ENCODE measurements at places on chromosomes 12 and 14.

DNA sequence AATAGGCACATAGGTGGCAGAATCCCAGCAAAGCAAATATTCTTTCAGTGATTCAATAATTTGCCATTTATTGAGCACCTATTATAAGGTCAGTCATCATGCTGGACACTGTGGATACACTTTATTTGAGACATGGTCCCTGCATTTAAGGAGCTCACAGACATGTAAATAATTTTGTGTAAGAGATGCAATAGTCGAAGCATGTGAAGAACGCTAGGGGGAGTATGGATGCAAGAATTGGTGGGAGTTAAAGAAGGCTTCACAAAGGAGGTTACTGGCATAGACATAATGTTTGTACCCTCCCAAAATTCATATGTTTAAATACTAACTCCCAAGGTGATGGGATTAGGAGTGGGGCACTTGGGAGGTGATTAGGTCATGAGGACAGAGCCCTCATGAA lies 260.6 kb upstream of the GARIN6 start:
- no peak for DNase-seq

GRCh38 chr12:32568228-32568627 lies 110.9 kb upstream of the DNM1L start:
- peak; percentile 82 for DNase-seq

GRCh38 chr14:38238332-38238731 lies 17.6 kb downstream of the CLEC14A start:
- no peak for DNase-seq

DNA sequence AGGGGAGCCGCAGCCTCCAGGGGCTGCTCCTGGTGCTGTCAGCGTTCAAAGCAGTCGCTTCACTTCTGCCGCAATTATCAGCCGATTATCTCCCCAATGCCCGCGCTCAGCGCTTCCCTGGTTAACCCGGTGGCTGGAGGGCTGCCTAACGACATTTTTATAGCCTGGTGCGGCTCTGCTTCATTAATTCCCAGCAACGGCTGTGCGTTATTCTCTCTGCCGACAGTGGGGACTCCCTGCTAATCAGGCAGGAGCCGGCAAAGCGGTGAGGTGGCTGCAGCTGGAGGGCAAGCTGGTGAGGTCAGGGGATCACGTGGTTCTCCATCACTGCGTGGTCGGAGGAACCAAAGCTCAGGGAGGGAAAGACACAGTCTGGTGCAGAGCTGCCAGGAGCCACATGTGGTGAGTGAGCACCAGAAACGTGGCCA lies 62.9 kb downstream of the GLRX5 start:
- no peak for DNase-seq

GRCh38 chr14:93954900-93955849 lies 21.2 kb downstream of the ASB2 start:
- DNase-seq, result no peak

DNA sequence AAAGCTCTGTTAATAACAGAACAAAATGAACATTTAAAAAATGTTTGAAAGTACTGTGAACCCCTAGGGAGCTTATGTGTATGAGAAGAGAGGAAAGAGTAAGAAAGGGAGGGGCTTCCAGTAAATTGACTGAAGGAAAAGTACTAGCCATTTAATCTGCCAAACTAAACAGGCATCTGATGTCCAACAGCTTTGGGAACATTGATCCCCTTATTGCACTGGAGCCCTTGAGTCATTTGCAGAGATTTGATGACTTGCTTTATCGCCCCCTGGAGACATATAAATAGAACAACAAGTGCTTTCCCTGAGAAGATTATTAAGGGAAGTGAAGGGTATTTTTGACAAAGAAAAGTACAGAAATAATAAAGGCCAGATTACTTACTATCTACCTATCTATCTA lies 319.3 kb upstream of the NOVA1 start:
- DNase-seq, result peak; percentile 0

DNA sequence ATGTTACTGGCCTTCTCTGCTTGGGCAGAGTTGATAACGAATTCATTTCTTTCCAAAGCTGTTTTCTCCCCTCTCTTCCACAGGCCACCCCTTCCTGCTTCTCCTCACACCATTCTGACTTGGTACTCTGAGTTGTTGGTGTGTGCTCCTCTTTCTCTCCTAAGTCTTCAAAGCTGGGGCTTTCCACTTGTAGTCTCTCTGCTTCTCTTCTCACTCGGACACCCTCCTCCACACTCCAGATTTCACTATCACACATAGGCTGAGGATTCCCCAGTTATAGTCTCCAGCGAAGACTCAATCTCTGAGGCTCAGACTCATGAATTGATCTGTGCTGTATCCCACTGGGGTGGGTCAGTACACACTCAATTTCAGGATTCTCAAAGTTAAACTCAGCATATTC lies 201.0 kb downstream of the SSPN start:
- no peak for DNase-seq

- DNase-seq, result no peak
Measured at GRCh38 chr12:58051378-58051777, 110.0 kb downstream of the ATP23 start.

- no peak for DNase-seq
Measured at GRCh38 chr14:56194042-56194441, 75.8 kb downstream of the PELI2 start.

- DNase-seq, result no peak
Measured at GRCh38 chr12:5956987-5957386, 11.9 kb upstream of the ANO2 start.

DNA sequence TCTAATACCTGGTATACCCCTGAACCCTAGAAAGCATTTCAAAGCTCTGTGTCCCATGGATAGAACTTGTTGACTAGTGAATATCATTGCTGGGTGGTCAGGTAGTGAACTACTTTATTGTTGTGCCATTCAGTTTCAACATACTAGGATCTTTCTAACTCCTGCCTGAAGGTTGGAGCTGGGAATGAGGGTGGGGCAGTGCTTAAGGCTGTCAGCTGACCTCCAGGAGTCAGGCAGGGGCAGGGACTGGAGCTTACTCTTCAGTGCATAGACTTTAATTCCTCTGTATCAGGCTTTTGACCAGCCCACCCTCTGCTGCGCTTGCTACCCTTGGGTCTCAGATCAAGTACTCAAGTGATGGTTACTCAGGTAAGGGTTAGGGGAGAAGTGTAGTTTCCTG lies 102.6 kb upstream of the RFX4 start:
- no peak for DNase-seq

GRCh38 chr14:75372260-75372659 lies 55.6 kb upstream of the JDP2 start:
- DNase-seq, result no peak

- DNase-seq, result no peak
Measured at GRCh38 chr12:122421187-122421820, 1.2 kb downstream of the CLIP1 start.

DNA sequence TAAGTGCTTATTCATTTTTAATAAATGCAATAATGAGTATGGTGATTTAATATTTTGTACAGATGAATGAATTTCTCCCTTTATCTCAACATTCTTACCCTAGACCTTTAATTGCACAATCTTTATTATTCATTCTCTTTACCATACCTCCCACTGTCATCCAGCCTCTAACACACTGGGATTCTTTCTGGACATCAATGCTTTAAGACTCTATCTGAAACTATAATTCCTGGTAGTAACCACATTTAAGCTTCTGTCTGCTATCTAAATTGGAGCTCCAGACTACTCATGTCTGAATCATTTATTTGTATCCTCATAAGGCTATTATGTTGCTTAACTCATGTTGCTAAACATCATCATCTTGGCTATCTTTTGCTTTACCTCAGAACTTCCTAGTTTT lies 270.2 kb downstream of the ALG10B start:
- DNase-seq, result no peak

DNA sequence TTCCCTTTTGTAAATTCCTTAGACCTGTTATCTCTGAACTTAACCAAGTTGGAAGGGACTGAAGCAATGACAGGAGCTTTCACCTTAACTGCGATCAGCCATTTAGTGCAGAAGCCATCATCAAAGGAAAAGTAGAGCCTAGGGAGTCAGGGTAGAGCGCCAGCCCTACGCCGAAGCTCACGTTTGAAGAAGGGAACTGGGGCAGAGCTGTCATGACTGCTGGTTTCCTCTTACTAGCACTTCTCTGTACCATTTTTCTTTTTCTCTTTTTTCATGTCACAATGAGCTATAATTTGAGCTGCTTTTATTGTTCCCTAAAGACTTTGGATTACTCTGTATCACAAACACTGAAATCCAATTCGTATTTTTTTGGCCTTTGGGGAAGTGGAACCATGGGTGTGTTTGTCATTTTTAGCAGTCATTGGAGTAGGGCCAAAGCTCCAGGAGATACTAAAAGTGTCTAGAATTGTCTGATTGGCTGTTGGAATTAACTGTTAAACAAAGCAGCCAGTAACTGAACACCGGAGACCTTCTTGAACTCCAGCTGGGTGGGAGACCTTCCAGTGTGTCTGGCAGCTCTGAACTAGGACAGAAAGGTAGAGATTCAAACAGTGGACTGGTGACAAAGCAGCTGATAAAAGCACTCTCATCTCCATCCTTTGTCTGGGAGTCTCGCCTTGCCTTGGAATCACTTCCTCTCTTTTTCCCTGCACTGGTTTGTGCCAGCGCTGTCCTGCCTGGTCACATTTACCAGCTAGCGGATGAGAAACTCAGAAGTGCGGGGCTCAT lies 9.1 kb downstream of the MTRFR start:
- no peak for DNase-seq

DNA sequence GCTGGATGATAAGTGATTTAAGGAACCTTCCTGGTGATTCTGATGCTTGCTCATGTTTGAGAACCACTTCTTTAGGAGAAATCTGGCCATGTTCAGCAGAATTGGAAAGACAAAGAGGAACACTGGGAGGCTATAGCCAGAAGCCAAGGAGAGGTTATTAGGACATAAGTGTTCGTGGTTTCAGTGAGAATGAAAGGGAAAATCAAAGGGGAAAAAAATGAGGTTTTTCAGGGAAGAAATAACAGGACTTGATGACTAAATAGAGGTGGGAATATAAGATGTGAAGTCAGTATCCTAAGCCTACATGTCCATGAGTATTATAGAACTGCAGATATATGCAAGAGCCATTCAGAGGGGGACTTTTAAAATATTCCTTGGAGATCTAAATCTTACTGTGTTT lies 95.6 kb downstream of the DAAM1 start:
- no peak for DNase-seq

- no peak for DNase-seq
Measured at GRCh38 chr14:87628129-87628528, 364.9 kb downstream of the GALC start.

- DNase-seq, result no peak
Measured at GRCh38 chr12:6362403-6362802, 13.0 kb downstream of the SCNN1A start.

GRCh38 chr14:103260629-103261124 lies 73.4 kb upstream of the EIF5 start:
- DNase-seq, result peak; percentile 27

GRCh38 chr12:40820794-40821484 lies 128.7 kb downstream of the CNTN1 start:
- DNase-seq, result no peak

DNA sequence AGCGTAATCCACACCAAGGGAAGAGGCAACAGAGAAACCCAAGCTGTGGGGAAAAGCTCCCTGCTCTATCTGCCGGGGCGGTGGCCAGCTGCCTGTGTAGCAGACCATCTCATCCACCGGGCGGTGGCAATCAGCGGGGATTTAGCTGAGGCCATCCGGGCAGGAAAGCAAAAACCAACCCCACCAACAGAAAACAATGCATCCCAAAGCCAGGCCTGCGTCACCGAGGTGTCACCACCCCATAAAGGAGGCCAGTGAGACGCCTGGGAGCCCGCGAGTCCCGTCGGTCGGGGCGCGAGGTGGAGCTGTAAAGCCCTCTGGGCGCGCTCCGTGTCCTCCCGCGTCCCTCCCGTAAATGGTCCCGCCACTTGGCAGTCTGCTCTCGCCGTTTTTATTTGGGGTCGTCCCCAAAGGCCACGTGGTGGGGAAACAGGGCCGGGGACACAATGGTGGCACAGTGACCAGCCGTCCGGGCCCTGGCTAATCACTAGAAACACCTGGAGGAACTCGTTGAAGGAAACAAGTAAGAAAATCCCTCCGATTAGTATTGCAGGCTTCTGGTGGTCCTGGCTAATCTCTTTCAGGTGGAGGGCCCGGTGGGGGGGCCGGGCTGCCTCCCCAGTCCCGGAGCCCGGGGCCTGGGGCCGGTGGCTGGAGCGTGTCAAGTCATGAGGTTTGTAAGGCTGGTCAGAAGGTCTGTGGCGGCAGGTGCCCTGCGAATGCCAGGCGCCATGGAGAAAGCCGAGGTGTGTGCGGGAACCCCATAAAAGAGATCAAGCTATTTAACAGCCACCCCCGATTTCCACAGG lies 94.7 kb upstream of the GSC start:
- no peak for DNase-seq

GRCh38 chr12:8823565-8824300 lies 1.3 kb downstream of the A2ML1 start:
- DNase-seq, result peak; percentile 8

DNA sequence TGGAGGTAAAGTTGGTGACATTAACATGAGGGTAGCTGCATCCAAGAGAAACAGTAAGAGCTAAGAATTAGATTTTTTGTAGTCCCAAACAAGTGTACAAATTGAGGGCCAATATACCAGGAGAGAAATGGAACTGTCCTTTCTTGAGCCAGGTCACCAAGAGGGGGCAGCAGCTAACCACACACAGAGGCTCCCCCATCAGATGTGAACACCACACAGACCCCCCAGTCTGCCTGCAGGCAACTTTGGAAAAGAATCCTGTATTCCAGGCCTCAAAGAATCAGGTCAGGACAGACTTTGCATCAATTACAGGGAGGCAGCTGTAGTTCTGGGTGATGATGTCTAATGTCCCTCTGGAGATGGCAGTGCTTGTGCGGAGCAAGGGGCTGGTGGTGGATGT lies 77.9 kb downstream of the SPTB start:
- no peak for DNase-seq

DNA sequence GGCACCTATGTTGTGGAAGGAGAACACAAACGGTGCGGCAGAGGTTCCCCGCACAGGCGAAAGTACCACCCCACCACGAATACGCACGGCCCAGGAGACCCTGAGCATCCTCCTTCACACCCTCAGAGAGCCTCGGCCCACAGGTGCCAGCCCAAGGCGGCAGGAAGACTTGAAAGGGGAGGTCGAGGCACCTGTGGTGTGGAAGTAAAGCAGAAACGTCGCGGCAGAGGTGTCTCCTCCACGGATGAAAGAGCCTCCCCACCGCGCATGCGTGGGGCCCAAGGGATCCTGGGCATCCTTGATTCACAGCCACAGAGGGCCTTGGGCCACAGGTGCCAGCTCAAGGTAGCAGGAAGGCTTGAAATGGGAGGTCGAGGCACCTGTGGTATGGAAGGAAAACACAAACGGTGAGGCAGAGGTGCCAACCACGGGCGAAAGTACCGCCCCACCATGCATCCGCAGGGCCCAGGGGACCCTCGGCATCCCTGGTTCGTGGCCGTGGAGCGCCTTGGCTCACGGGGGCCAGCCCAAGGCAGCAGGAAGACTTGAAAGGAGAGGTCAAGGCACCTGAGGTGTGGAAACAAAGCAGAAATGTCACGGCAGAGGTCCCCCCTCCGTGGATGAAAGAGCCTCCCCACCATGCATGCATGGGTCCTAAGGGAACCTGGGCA lies 380.1 kb downstream of the ALG10 start:
- no peak for DNase-seq

DNA sequence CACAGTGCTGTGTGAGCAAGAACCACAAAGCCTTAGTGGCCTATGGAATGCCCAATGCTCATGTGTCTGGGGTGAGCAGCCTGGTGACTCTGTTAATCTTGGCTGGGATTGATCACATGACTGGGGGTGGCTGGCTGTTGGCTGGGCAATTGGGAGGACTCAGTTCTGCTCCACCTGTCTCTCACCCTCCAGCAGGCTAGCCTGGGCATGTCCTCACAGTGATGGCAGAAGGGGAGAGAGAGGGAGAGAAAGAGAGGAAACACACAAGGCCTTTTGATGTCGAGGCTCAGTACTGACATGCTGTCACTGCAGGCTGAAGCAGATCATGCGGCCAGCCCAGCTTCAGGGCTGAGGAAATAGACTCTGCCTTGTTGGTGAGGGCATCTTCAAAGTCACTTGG lies 136.8 kb downstream of the TBX5 start:
- no peak for DNase-seq
